Stimulated activated CD4-positive, alpha-beta T cell treated with anti-CD3 and anti-CD28 coated beads, Interleukin-12 subunit alpha, Interleukin-12 subunit beta, amount 100 ng/mL, for 24 hours (primary cell): ENCODE measurements at places on chromosomes 7 and 10.

GRCh38 chr10:9911488-9911887, 1106.2 kb upstream of the CELF2 start:
- DNase-seq, result no peak

DNA sequence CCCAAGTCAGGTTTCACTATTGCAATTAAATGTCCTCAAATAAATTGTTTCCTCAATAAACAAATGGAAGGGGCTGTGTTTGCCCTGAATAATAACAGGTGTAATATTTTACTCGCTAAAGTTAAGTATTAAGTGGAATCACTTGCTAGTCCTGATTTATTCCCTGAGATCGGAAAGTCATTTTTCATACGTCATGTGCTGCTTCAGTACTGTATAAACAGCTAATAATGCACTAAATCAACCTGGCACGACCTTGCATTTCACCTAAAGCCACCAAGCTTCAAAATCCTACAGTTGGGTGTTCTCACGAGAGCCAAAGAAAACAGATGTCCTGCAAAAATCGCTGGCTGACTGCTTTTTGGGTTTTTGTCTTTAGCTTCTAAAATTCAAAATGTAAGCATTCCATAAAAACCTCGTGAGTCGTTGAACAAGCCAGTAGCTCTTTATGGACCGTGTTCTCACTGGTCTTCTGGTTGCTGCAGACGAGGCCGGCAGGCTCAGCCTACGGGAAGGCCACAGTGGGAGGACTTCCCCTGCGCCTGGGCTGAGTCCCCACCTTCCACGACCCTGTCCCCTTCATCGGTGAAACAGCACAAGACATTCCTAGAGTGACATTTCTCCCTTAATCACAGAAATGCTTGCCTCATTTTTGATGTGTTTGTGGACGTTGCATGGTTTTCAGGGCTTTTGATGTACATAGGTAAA, 17.9 kb upstream of the MNX1 start:
- DNase-seq, result no peak

DNA sequence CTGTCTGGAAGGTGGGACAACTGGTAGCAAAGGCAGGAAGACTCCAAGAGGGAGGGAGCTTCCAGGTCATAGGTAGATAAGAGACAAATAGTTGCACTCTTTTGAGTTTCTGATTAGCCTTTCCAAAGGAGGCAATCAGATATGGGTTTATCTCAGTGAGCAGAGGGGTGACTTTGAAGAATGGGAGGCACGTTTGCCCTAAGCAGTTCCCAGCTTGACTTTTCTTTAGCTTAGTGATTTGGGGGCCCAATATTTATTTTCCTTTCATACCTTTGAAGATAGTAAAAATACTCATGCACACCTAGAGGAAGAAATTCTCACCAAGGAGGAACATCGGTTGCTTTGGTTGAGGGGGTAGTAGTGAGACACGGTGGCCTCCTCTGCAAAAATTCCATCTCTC, 212.1 kb upstream of the SVIL start:
- no peak for DNase-seq

DNA sequence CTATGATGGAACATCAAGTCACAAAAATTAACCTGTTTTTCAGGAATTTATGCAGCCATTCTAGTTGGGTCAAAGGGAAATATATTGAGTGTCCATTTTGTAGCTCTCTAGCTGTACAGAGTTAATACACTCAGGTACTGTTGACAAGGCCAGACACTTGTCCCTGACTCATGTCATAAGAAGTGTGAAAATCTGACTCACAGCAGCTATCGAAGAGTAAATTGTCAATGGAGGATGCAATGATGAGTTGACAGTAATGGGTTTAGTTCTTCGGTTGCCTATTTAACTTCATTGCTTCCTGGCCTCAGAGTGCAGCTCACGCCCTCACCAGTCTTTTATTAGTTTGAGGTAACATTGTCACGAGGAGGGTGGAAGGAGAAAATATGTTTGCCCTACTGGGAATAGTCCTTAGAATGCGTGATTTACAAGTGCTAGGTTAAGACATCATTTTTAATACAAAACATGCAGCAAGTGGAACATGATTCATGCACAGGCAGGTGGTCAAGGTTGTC, 255.1 kb downstream of the XPNPEP1 start:
- no peak for DNase-seq

DNA sequence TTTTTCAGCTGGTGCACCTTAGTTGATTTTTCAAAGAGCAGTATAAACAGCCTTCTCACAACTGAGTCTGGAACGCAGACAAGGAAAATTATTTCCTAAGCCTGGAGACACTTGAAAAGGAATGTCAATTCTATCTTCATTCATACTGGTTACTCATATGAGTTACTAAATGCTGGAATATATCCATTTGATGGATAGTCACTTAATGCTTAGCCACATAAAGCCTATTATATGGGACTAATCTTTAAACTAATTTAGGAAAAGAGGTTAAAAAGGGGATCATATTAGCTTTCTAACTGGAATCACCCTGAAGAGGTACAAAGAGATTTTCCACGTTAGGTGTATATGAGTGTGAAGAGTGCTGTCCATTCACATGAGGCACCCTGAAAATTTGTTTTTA, 1.7 kb upstream of the HOXA4 start:
- DNase-seq, result no peak
